ENCODE measurements at places on chromosomes 5 and 9.

GRCh38 chr5:21051945-21052344 is 1063.9 kb upstream of the CDH18 start:
- no peak for DNase-seq

GRCh38 chr9:136103651-136104487 is 8.8 kb upstream of the NACC2 start:
- DNase-seq = no peak

GRCh38 chr9:93600504-93600903 is 24.1 kb downstream of the PHF2 start:
- DNase-seq = no peak

DNA sequence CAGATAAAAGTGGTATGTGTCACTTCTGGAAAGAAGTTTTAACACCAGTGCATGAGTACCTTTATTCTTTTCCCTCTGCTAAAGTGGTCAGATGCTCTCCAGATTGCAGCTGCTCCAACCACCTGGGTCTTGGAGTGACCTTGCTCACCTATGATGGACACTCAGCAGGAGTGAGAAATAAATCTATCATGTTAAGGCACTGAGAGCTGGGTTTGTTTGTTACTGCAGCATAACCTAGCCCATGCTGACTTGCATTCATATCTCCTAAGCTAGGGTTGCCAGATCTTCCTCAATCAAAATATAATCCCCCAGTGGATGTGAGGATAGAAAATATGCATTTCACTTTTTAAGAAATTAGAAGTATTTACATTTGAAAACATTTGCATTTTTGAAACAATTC is 295.9 kb downstream of the AGTPBP1 start:
- no peak for DNase-seq

- DNase-seq = no peak
Observed at GRCh38 chr5:107389130-107389774, 281.5 kb downstream of the EFNA5 start.

GRCh38 chr9:8705861-8706260 is 906.3 kb upstream of the DMAC1 start:
- no peak for DNase-seq

DNA sequence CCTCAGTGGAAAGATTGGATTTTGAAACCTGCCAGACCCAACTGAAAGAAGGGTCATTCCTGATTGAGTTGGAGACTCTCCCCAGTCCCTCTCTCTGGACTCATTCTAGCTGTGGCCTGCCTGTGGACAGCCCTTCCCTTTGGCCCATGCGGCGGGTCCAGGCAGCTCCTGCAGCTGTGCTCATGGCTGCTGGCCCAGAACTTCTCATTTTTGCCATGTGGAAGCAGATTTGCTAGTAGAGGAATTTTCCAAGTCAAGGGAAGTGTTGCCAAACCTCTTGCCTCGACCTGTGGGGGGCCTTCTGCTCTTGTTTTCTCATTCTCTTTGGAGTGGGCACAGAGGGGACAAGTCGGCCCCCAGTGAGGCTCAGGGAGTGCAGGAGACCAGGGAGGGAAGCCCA is 89.2 kb downstream of the ANKRD33B start:
- no peak for DNase-seq

- no peak for DNase-seq
Observed at GRCh38 chr9:4105183-4105582, 194.7 kb downstream of the GLIS3 start.

DNA sequence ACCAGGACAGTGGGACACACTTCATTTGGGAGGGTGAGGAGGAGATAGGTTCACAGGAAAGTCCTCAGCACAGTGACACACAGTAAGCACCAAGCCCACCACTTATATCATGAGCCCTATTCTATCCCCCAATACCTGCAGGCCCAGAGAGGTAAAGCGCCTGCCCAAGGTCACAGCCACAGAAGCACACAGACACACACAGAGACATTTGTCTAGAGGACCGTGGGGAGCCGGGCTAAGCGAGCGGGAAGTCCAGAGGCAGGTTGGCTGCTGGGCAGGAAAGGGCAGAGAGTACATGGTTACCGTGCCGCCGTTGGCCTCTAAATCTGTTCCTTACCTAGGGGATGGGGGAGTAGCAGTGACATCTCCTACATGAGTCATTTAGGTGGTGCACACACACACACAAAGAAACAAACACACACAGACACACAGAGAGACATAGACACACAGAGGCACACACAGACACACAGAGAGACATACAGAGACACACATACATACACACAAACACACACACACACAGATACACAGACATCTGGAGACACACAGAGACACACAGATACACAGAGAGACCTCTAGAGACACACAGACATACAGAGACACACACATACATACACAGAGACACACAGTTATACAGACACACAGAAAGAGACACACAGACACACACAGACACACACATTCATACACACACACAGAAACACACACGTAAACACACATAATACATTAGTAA is 15.9 kb upstream of the DUSP1 start:
- DNase-seq = no peak

- no peak for DNase-seq
Observed at GRCh38 chr5:37882636-37883035, 42.8 kb upstream of the GDNF start.

DNA sequence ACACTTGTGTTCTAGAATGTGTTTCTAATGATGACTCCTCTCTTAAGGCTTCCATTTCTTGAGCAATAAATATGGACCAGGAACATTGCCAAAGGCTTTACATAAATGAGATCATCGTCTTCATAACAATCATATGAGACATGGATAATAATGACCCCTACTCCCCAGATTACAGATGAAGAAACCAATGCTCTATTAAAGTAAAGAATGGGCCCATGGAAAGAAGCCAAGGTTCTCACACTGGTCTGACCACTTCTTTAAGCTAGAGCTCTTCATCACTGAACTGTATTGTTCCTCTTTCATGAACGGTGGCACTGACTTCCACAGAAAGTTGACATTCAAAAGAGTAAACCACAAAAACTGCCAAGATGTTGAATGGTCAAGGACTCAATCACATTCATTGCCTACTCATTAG is 65.3 kb downstream of the MARCHF3 start:
- DNase-seq = no peak

DNA sequence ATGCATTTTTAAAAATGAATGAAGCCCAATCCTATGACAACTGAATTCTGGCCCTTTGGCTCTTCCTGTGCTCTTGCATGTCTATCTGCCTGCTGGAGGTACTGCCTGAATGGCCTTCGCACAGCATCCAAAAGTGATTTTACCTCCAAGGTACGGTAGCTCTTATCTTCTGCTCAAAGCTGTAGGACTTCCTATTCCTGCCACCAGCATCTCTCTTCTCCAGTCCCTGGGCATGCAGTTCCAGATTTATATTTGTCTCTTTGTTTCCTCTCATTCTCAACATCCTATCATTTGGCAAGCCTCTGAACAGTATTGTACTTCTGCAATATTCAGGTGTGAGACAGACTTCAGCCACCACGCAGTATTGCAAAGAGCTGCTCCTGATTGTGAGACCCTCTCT is 43.7 kb upstream of the SH3GL2 start:
- no peak for DNase-seq

- DNase-seq = no peak
Observed at GRCh38 chr9:131627326-131627647, 82.0 kb downstream of the PRRT1B start.

DNA sequence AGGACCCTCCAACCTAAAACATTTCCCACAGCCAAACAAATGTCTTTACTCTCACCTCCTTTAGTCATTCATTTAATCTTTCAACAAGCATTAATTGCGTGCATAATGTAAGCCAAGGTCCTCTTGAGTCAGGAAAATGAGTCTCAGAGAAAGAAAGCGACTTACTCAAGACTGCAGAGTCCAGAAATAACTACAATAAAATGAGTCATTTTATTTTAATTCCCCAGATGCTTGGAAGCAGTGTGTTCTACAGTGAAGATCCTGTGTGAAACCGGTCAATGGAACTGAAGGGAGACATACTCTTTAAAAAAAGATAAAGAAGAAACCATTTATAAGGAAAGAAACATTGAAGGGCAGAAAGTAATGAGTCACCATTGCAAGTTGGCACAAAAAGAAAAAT is 513.7 kb downstream of the CDK5RAP2 start:
- no peak for DNase-seq

- DNase-seq = no peak
Observed at GRCh38 chr5:65779643-65780042, 57.6 kb downstream of the NLN start.

DNA sequence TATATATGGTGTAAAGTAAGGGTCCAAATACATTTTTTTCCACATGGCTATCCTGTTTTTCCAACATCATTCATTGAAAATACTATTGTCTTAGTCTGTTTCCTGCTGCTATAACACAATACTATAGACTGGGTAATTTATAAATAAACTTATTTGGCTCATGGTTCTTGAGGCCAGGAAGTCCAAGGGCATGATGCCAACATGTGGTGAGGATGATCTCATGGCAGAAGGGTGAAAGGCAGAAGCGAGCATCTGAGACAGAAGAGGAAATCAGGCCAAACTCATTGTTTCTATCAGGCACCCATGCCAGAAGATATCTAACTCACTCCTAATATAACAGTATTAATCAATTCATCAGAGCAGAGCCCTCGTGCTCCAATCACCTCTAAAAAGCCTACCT is 42.6 kb downstream of the ANKRD55 start:
- DNase-seq = no peak

DNA sequence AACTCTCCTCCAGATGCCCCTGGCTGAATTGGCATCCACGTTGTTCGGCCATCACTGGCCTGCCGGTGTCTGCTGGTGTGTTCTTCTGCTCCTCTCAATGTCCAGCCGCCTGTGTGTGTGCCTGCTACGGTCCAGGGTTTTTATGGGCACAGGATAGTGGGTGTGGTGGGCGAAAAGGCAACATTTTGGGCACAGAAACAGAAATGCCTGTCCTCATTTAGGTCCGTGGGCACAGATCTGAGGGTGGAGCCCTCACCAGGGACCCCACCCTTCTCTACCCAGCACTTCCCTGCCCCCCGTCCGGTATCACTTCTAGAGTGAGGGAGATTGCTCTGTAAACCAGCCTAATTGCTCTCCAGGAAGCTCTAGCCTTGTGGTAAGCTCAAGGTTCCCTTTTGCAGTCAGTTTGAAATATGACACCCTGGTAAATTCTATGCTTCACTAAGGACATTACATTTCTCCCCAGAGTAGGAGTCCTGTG is 410.1 kb downstream of the MAT2B start:
- DNase-seq = no peak

DNA sequence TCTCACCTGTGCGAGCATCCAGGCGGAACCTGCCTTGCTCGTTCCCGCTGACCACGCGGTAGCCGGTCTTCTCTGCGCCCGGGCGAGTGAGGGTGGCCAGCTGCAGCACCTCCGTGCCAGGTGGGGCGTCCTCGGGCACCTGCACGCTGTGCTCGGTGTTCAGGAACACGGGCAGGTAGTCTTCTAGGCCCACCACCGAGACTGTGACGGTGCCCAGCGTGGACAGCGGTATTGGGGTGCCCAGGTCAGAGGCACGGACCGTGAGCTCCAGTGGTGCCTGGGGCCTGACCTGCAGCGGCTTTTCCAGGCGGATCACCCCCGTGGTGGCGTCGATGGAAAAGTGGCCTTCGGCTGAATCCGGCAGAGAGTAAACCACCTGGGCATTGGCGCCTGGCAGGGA is 59.5 kb downstream of the FAT2 start:
- no peak for DNase-seq

DNA sequence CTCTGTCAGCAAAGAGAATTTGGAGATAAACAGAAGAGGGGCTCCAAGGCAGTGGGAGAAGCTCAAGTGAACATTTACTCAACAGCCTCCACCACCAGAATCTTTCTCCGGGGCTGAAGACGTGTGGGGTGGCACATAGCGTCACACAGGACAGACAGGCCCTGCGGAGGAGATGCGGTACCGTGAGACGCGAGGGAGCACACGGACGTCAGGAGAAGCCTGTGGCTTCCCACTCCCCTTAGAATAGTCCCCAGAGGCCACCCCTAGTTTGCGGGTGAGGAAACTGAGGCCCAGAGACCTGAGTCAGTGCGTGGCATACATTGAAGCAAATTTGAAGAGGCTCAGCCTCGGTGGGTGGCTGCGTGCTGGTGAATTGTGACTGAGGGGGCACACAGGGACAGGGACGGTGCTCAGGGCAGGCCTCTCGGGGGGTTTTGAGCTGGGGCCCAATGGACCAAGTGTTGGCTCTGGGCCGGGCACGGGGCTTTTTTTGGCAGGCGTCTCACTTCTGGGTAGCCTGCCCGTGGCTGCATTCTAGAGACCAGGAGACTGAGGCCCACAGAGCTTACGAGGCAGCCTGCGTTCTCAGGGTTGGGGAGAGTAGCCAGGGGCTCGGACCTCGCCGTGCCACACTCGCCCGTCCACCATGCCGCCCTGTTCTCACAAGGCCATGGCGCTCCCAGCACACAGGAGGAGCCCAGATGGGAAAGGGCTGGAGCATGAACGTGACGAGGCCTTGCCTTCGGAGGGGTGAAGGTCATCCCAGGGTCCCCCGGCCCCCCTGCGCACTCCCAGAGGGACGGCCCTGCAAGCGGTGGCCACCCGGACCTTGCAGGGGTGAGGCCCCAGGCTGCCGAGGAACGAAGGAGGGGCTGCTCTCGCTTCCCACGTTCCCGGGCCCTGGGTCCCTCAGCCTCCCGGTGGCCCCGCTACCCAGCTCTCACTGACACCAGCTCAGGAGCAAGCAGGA is 220.6 kb downstream of the C9orf50 start:
- no peak for DNase-seq

DNA sequence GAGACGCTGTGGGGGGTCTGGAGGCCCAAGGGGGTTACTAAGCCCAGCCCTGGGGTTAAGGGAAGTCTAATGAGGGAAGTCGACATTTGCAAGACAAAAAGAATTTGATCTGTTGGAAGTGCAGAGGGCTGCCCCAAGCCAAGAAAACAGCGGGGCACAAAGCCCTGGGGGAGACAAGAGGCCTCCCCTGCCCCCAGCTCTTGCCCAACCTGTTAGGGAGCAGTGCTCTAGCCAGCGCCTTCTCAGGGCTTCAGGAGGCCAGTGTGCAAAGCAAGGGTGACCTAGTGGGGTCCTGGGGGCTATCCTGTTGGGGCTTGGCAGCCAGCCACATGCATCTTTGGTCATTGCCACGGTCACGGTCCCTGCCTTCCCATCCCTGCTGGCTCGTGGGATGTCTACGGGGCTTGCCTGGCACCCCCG is 25.2 kb downstream of the GFI1B start:
- DNase-seq = no peak

Data from stimulated activated naive CD4-positive, alpha-beta T cell treated with Interleukin-2 at 50 U/mL for 16 hours (primary cell).